ENCODE measurements at places on chromosomes 5 and 9.

GRCh38 chr9:134943836-134944235 lies 26.1 kb upstream of the FCN1 start:
- DNase-seq = no peak

GRCh38 chr5:122182491-122182921 lies 53.2 kb downstream of the ZNF474 start:
- no peak for DNase-seq

DNA sequence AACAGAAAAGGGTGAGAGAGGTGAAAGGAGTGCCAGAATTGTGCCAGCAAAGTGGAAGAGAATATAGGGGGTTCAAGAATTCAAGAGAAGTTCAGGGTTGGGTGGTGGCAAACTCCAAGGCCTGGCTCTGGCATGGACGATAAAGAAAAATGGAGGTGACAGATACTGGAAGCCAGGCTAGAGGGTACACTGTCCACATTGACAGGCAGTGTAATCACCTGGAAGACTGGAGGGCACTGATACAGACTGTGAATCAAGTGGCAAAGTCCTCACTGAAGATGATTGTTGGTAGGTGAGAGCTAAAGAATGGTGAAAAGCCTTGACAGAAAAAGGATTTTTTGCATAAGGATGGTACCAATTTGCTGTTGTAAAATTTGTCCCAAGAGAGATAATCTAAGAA lies 7.1 kb downstream of the SAR1B start:
- DNase-seq = no peak

DNA sequence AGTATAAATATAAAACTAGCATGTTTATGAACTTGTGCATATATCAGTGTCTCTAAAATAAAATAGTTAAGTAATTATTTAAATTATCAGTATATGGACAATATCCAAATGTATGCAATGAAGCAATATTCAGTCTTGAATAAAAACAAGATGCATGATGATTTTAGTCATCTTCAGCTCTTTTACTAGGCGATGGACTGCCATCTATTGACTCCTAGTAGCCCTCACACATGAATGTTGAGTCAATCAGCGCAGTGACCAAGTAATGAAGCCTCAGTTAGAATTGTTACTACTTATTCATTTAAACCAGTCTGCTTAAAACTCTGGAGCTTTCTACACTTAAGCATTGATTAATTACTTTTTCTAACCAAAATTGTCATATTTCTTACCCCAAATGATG lies 92.9 kb upstream of the GRHPR start:
- no peak for DNase-seq

DNA sequence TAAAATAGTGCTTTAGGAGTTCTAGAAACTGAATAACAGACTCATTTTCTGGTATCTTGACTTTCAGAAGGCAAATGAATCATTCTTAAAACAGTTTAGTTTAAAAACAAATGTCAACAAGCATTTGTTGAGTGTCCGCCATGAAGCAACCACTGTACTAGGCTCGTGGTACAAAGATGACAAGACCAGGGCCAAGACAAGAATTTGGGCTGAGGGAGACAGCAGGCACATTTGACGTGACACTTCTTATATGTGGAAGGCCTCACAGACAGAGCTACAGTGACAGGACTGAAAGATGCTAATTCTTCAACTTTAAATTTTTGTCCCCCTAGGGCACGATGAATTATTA lies 14.4 kb upstream of the ZNF131 start:
- no peak for DNase-seq

DNA sequence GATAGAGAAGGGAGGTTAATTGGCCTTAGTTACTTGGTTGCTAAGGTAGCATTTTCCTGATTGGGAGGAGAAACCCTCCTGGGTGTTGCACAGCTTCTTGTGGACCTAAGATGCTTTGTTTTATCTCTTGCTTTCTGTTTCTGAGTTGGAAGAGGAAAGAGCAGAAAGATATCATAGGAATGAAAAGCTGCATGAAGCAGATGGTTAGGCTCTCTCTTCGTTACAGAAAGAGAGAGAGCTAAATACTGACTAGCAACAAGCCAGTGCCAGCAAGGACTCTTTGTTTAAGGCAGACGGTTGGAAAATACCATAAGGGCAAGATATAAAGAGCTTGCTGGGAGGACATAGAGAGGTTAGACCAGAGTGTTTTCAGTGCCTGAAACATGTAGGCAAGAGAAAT lies 103.1 kb downstream of the ATG10 start:
- DNase-seq = no peak

- no peak for DNase-seq
Measured at GRCh38 chr5:76522103-76522935, 100.9 kb downstream of the F2RL2 start.

All from keratinocyte (primary cell).